Dermis microvascular lymphatic vessel endothelial cell (primary cell): ENCODE measurements at places on chromosomes 1 and 21. TPM values are rescaled to one million over a fixed set of nuclear protein-coding genes. Genes with fewer than 3 reads are reported as not detected.

- no peak for DNase-seq
Measured at GRCh38 chr1:53553734-53554509, 94.7 kb downstream of the DMRTB1 start.

The SPATA6 gene
- 0.90 and 2.4 TPM in 2 replicates for total RNA-seq

DNA sequence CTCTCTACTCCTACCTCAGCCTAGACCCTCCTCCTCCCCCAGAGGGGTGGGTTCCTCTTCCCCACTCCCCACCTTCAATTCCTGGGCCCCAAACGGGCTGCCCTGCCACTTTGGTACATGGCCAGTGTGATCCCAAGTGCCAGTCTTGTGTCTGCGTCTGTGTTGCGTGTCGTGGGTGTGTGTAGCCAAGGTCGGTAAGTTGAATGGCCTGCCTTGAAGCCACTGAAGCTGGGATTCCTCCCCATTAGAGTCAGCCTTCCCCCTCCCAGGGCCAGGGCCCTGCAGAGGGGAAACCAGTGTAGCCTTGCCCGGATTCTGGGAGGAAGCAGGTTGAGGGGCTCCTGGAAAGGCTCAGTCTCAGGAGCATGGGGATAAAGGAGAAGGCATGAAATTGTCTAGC lies 21.6 kb upstream of the VPS13D start:
- DNase-seq: no peak

DNA sequence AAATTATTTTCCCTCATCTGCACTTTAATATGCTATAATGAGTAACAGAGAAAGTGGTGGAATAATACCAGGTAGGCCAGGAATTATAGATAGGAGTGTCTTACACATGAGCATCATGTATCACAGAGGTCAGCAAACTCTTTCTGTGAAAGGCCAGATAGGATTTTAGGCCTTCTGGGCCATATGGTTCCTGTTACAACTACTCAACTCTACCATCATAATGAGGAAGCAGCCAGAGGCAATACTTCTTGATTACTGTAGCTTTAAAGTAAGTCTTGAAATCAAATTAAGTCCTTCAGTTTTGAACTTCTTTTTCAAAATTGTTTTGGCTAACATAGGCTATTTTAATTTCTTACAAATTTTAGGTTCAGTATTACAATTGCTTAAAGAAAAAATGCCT lies 32.1 kb upstream of the IGSF3 start:
- no peak for DNase-seq

DNA sequence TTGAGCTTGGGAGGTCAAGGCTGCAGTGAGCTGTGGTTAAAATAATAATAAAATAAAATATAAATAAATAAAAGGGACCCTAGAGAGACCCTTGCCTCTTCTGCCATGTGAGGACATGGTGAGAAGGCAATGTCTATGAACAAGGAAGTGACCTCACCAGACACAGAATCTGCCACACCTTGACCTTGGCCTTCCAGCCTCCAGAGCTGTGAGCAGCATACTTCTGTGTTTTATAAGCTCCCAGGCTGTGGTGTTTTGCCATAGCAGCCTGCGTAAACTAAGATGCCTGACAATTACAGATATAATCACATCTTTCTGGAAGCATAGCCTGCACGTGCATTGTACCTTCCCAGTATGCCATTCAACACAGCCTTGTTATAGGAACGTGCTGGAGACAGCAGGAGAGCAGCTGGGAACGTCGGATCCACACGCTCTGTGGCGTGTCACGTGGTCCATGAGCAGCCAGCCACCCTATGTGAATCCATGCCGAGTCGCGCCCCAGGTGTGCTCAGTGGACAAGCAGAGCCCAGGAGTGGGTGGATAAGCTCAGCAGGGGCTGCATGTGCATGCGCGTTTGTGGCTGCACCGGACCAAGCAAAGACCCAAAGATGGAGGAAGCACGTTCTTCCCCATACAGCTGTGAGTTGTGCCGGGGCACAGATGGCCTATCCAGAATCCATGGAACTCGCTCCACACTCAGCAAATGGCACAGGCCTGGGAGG lies 17.8 kb downstream of the WNT9A start:
- no peak for DNase-seq

The C1QTNF12 gene
- 0.25 and 0.51 TPM in 2 replicates for total RNA-seq

GRCh38 chr1:114902343-114902742 lies 47.7 kb downstream of the SYCP1 start:
- DNase-seq: no peak

DNA sequence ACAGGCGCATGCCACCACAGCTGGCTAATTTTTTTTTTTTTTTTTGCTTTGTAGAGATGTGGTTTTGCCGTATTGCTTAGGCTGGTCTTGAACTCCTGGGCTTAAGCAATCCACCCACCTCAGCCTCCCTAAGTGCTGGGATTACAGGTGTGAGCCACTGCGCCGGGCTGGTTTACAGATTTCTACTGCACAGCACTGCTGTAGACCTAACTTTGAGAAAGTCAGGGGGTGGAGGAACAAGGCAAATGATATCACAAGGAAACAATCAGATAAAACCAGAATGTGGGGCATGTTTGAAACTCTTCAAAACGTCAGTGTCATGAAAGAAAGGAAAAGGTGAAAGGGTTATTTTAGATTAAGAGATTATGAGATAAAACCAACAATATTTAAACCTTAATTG lies 45.3 kb downstream of the URB2 start:
- DNase-seq: no peak
